ENCODE measurements at places on chromosomes 7 and 10.

DNA sequence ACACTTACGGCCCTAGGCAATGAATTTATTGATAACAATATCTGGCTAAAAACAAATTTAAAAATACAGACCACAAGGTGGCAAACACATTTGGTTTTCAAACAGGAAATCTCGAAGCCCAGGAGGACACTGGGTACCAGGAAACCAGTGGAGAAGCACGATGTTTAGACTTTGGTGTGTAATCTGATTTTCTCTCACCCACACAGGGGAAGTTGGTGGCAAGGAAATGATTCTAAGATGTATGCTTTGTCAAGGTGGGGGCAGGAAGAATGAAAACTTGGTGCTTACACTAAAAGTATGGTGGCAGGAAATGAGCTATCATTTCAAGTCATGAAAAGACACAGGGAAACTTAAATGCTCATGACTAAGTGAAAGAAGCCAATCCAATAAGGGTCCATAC, 113.2 kb upstream of the ANKRD1 start:
- no peak for DNase-seq

GRCh38 chr7:51062222-51062987, 254.2 kb downstream of the COBL start:
- DNase-seq: no peak

DNA sequence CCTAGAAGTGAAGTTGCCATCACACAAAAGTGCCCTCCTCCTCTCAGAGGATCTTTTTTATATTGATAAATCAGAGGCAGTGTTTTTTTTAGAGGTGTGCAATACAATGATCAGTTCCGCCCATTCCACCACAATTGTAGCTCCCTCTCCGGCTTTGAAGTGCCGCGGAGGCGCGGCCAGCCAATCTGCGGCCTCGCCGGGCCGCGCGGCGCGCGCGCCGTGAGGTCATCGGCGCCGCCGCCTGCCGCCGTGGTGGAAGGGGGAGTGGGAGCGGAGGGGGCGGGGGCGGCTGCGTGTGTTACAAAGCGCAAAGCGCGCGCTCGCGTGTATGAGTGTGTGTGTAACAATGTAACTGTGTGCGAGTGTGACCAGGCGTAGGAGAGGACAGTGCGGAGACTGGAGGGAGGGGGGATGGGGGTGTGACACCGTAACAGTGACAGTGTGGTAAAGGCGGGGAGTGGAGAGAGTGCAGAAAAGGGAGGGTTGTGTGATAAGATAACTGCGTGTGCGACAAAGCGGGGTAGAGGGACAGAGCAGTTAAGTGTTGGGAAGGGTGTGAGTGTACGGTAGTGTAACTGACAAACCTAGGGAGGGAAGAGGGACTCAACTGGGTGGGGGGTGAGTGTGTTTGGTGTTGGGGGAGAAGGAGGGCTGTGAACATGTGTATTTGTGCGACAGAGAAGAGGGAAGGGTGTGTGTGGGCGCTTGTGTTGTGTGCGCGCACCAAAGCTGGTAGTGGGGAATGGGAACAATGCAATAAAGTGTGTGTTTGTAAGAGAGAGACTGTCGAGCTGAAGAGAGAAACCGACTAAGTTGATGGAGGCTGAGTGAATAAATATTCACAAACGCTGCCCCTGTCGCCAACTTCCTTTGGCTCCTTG, at the start of gene SP8:
Gene SP8, minus strand, starts transcription at position 108 of the 881 bp plus-strand sequence. Its CDS starts 88 bp downstream, at position 20.
- no peak for DNase-seq

- no peak for DNase-seq
Measured at GRCh38 chr10:44512431-44513022, 127.6 kb upstream of the CXCL12 start.

DNA sequence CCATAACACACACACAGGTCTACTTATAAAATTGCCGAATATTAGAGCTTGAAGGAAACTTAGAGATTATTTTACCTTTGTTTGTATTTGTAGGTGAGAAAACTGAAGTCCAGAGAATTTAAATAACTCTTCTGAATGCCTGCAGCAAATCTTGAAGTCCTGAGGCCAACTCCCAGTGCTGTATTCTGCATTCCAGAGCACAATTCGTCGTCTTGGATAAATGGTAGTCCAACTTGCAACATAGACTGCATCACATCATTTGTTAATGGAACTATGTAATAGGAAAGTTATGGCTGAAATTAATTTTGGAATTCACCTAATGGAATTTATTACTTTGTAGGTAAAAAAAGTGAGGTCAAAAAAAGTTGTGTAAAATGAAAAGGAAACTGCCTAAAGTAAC, 37.3 kb upstream of the SEMA3D start:
- DNase-seq: no peak

GRCh38 chr7:15317215-15317614, 244.6 kb downstream of the AGMO start:
- DNase-seq: no peak

- no peak for DNase-seq
Measured at GRCh38 chr7:37558320-37559096, 109.8 kb upstream of the ELMO1 start.

DNA sequence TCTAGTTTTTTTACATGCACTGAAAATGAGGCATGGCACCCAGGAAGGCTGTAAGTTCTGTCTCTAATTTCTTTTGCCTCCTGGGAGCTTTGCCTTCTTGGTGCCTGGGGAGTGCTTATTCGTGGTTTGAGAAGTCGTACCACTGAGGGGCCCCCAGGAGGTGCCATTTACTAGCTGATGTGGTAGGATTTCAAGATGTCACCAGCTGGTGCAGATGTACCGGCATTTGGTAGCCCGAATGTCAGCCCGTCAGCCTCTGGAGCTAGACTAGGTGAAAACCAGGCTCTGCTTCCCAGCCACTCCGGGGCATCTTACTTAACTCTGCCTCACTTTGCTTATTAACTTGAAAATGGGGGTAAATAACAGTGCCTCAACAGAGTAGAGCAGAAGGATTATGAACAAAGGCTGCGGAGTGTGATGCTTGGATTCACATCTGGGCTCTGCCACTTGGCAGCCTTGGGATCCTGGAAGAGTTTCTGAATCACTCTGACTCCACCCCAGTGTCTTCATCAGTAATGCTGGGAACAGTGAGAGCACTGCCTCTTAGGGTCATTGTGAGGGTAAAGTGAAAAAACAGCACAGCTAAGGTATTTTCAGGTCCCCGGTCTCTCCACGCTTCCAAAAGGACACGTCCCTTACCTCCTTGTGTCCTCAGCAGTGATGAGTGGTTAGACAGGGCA, 31.4 kb upstream of the BTBD16 start:
- DNase-seq: no peak

- DNase-seq: no peak
Measured at GRCh38 chr7:133789974-133790373, 337.2 kb upstream of the LRGUK start.

DNA sequence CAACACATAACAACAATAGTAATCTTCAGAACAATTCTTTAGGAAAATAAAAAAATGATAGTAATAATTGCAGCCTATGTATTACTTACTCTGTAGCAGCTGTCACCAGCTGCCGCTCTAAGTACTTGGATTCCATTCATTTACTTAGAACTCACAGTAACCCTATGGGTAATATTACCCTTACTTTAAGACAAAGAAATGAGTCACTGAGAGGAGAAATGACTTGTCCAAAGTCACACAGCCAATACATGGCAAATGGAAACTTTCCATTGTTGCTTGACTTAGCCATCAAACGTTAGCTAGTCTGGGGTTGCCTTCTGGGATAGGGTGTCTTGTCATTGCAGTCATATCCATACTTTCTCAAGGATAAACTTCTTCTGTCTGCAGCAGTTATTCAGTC, 3.6 kb downstream of the CCNY start:
- DNase-seq: no peak

- no peak for DNase-seq
Measured at GRCh38 chr10:75250934-75251333, 15.2 kb upstream of the COMTD1 start.

- DNase-seq: no peak
Measured at GRCh38 chr10:118958984-118959925, 70.3 kb upstream of the NANOS1 start.

- DNase-seq: no peak
Measured at GRCh38 chr10:45135443-45136198, 134.9 kb downstream of the ZNF22 start.

DNA sequence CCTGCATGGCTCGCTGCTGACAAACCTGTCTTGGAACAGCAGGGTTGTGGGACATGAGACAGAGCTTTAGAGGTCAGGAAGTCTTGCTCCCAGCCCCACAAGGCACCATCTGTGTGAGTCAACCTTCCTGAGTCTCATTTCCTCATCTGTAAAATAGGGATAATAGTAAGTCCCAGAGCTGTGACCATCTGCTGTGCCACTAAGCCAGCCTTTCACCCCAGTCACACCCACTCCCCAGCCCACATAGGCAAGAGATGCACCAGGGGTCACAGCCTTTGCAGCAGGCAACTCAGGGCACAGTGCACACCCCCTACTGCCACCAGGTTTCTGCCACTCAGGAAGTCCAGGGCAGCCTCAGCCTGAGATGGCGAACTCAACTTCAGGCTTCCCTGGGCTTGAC, 29.4 kb upstream of the CDH23 start:
- no peak for DNase-seq

GRCh38 chr7:100822236-100823139, 4.8 kb downstream of the EPHB4 start:
- no peak for DNase-seq

DNA sequence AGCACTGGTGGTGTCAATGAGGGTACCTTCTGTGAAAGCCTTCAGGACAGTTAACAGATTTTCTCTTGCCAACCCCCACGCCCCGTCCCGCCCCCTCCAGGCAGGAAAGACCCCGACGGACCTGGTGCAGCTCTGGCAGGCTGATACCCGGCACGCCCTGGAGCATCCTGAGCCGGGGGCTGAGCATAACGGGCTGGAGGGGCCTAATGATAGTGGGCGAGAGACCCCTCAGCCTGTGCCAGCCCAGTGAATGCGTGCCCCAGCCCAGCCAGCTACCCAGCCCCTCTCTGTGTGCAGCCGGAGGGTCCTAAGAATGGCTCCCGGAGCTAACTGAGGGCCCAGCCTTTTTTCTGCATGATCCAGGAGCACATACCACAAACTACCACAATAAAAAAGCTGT, 713 bp upstream of the HOGA1 start:
- DNase-seq: no peak

GRCh38 chr10:66719483-66719882, 206.4 kb upstream of the LRRTM3 start:
- no peak for DNase-seq

DNA sequence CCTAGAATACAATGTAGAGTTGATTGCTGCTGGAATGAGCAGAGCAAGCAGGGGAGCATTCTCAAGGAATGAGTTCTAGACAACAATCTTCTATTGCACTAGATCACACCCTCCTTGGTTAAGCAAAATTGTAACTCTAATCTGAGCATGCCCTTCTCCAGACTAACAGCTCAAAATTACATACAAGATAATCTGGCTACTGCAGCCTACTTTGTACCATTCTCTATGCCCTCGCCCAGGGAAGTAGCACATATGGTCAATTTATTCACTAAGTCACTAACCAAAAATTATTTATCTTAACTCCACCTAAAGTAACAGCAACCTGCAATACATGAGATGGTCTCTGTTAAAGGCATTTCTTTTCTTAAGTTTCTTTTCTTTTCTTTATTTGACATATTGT, 42.5 kb upstream of the KCTD7 start:
- no peak for DNase-seq

GRCh38 chr7:96308253-96308949, 13.5 kb downstream of the SLC25A13 start:
- DNase-seq: no peak

- DNase-seq: no peak
Measured at GRCh38 chr7:78588393-78588792, 789.8 kb downstream of the PHTF2 start.

GRCh38 chr7:52615021-52615695, 420.3 kb upstream of the POM121L12 start:
- DNase-seq: no peak

DNA sequence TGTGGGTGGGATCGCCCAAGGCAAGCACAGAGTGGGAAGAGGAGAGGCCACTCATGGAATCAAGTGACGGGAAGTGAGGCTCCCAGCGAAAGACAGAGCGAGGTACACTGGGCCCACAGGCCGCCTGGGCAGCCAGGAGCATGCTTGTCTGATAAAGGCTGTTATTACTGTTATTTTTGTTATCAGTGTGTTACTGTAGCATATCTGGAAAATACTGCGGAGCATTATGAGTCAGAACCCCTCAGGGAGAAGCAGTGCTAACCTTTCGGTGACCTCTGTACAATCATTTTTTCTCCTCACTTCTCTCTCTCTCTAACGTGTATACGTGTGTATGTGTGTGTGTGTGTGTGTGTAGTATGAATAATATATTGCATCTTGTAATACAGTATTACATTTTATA, 3.8 kb upstream of the TCERG1L start:
- no peak for DNase-seq

DNA sequence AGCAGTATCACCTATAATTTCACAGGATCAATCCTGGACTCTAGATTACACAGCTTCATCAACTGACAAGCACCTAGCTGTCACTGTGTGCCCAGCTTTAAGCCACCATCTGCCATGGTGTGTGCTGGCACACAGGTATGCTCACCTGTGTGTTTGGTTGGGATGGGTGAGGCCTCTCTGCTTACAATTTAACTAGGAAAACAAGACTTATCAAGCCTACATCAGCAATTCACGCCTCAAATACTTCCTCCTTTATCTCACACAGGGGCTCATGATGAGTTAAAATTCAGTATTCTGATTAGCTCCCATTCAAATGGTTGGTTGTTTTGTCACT, 608.2 kb downstream of the PARD3 start:
- DNase-seq: no peak
